WERI-Rb-1 (cell line): ENCODE measurements at places on chromosomes 2 and 18.

DNA sequence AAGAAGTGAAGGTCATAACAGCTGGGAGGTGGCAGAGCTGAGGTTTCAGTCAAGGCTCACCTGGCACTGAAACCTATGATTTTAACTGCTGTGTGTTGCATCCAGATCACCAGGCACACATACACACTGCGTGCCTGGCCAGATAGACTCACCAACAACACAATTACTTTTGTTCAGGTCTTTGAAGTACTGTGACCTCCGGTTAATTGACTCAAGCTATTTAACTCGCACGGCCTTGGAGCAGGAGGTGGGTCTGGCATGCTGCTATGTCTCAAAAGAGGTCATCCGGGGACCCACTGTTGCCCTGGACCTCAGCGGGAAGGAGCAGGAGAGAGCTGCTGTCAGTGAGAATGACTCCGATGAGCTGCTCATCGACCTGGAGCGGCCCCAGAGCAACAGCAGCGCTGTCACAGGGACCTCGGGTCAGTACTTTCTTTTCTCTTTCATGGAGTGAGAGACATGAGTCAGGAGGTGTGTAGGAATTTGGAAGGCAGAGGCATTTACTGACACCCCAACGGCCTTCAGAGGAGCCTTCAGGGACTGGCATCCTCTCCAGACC, 104.1 kb downstream of the ESCO1 start:
- DNase-seq: no peak

GRCh38 chr2:169110916-169111315, 41.6 kb downstream of the DHRS9 start:
- DNase-seq: no peak

DNA sequence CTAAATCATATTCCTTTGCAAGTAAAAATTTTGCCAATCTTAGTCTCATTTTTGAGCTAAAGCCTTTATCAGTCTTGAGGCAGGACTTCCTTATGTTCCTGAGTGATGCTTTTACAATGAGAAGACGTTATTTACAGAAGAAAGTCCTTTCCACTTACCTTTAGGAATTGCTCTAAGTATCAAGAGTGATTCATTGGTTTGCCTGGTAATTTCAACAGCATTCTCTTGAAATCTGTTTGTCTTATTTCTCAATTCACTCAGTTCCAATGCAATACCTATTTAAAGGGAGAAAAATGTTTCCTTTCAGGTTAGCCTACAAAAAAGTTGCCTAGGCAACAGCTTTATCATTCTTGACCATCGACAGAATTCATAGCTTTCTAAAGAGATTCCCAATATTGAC, 137.2 kb downstream of the LAMA1 start:
- DNase-seq: no peak

GRCh38 chr2:105144941-105145300, 96.6 kb upstream of the GPR45 start:
- no peak for DNase-seq

DNA sequence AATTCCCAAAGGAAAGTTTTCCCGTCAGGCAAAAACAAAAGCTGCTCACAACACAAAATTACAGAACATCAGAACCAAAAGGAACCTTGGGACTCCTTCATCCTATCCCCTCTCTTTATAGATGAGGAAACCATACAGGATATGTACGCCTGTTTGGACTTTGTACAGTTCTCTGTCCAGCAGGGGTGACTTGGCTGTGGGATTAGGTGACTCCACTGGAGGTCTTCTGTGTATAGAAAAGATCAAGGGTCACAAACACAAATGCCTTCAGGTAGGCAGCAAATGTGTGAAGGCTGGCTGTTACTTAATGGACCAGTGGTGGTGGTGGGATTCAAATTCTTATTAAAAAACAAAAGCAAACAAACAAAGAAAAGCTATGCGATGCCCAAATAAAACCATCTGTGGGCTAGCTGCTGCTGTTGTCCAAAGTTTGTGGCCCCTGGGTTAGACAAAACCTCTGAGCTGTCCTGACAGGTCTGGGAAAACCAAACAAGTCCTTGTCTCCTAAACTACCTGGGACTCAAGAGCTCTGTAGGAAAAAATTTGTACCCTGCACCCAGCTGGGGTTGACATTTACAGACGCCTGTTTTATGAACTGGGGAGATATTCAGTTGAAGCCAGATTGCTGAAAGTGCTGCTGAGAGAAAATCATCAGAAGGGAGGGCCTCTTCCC, 1.3 kb upstream of the CEP68 start:
- no peak for DNase-seq
